MCF 10A (cell line): ENCODE measurements at places on chromosomes 6 and 20. TPM values are rescaled to one million over a fixed set of nuclear protein-coding genes. Genes with fewer than 3 reads are reported as not detected.

GRCh38 chr20:33653218-33653899, 8.8 kb upstream of the C20orf144 start:
- DNase-seq = peak; percentile 57

DNA sequence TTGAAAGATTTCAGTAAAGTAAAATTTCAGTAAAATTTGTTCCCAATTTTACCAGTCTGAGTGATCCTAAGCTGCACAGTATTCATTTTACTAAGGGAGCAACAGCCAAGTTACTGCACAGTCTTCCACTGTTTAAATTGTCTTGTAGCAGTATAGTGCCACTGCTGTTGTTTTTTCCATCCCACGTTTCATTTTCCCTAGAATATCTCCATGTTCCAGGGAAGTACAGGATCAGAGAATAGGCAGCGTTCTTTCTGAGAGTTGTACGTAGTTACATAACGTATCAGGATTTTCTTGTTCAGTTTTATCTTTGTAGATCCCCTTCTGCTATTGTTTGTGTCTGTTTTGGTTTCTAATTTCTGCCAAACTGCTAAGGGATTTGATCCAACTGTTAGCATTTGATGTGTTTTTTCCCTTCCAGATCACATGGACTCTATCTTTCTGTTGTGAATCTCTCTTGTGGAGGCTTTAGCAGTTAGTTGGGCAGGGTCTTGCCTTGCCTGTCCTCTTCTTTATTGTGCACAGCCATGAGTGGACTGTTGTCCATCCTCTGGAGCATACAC, 38.4 kb downstream of the BCKDHB start:
- no peak for DNase-seq

DNA sequence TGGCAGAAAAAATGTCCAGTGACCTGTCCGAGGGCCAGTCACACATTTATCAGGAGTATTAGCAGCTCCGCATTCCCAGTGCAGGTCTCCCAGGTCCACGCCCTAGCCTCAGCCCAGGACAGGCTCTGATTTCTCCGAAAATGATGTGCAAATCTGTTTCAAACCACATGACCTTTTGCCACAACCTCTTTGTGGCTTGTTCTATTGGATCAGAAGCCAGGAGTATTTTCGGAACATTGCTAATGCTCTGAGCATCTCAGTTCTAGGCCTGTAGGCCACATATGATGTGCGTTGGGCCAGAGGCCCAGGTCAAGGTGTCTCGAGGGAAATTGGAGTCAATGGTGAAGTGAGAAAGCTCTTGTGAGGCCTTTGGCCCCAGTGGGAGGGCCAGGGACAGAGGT, 40.4 kb downstream of the SNX5 start:
- no peak for DNase-seq

DNA sequence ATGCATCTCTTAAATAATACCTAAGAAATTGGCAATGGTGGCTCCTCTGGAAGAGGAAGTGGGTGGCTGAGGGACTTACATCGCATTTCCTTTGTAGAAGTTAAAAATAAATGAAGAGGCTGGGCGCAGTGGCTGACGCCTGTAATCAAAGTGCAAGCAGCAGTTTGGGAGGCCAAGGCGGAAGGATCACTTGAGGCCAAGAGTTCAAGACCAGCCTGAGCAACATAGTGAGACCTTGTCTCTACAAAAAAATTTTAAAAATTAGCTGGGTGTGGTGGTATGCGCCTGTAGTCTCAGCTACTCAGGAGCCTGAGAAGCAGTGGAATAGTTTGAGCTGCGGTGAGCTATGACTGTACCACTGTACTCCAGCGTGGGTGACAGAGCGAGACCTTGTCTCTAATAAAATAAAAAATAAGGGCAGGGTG, 12.2 kb upstream of the NCOA3 start:
- no peak for DNase-seq

DNA sequence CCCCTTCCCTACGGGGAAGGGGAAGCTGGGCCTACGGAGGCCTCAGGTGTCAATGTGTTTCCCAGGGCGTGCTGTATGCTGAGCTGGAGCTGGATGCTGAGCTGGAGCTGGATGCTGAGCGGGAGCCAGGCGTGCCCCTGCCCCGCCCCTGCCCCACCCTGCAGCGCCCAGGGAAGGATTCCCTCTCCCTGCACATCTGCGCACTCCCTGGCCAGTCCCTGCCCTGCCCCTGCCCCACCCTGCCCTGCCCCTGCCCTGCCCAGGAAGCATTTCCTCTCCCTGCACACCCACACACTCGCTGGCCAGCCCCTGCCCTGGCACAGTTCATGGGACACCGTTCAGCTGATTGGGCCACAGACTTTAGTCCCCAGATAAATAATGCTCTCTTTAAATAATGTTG, 196.8 kb downstream of the SMOC2 start:
- DNase-seq = peak; percentile 49

DNA sequence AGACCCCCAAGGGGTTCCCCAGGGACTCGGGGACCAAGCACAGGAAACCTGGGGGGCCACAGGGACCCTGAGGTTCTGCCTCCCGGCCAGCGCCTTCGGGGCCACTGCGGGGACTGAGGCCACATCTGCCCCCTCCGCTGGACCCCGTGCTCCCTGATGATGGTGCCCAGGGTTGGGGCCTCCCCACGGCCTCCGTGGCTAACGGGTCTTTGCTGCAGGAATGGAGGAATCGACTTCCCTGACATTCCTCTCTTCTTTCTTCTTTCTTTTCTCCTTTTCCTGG, 330.2 kb downstream of the TAF4 start:
- no peak for DNase-seq

DNA sequence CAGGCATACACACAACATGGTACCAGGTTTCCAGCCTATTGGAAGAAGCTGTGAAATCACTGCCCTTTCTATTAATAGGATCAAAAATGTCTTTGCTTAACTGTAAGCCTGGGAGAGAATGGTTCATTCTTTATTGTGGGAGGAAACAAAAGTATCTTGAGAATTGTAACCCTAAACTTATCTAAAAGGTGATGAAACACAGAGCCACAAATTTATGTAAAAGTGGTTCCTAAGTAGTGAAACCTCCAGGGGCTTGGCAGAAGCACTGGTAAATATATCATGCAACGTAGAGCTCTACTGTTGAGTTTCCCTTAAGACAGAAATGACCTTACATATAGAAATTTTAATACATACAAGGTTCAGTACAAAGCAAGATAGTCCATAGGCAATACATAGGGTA, 17.2 kb upstream of the NOX3 start:
- no peak for DNase-seq

GRCh38 chr20:33883164-33883563, 72.0 kb downstream of the CHMP4B start:
- DNase-seq = no peak

DNA sequence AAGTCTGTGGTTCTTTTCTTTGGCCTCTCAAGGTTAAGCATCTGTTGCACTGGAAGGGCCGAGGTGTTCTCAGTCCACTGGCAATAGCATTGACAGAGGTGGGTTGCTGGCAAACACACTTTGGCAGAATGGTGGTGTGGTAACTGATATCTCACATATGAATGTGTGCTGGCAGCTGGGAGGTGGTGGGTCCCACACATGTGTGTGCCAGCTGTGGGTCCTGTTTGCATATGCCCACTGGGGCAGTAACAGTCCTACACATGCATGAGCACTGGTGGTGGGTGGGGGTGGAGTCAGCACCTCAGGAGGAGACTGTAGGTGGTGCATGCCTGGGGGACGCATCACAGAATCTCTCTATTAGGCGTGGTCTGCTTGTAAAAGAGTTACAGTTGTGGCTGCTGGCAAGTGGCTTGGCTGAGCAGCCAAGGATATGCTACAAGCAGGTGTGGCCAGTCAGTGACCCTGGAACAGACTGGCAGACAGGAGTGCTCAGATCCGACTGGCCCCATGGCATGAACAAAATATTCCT, 934.3 kb downstream of the GRIK2 start:
- no peak for DNase-seq

GRCh38 chr6:169556758-169557548, 144.9 kb downstream of the WDR27 start:
- no peak for DNase-seq

GRCh38 chr20:5606350-5606749, 143.9 kb upstream of the SHLD1 start:
- DNase-seq = no peak

DNA sequence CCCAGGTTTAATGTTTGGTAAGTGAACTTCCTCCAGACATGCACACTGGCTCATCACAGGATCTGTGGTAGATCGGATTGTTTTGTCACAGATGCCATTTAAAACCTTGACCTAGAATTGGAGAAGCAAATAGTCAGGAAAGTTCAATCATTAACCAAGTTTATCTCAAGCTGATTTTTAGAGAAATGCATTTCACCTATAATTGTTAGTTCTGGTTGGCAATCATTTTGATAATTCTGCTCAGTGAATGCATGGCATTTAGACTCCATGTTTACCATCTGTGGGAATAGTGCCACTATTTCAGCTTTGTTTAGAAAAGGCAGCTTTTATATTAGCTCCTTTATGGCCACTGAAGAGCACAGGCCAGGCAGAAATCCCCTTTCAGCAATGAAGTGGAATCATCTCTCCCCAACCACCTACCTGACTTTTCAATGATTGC, 73.9 kb upstream of the IPCEF1 start:
- DNase-seq = no peak

DNA sequence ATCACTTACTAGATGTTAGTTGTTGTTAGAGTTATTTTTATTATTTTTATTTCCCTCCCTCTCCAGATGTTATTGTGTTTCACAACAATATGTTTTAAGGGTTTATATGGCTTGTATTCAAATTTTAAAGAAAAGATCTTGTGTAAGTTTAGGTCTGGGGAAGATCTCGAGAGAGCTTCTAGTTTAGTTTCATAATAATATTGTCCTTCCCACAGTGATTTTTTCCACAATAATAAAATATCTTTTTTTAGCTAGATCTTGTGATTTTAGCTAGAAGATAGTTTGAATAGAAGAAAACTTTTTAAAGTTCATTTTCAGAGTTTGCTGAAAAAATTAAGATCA, 55.0 kb downstream of the ADGRG6 start:
- no peak for DNase-seq

GRCh38 chr20:32132911-32133549, 23.5 kb downstream of the TM9SF4 start:
- no peak for DNase-seq

GRCh38 chr20:63204362-63204761, 11.6 kb downstream of the YTHDF1 start:
- no peak for DNase-seq

DNA sequence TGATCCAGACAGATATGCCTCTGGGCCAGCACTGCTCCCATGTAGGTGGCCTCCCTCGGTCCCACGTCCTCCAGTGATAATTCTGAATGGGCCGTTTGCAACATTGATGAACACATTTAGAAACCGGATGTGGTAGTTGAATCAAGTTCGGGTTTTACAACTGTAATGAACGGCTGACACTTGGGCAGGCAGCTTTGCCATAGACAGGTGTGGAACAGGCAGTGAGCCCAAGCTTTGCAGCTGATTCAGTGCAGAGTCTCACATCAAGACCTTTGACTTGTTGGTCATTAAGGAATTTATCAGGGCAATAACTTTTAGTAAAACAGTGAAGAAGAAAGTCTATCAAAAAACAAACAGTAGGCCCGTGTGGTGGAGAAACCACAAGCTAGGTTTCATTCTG, 466.6 kb upstream of the AGPAT4 start:
- no peak for DNase-seq

GRCh38 chr6:112049026-112049799, 4.7 kb upstream of the CCN6 start:
- DNase-seq = peak; percentile 11

DNA sequence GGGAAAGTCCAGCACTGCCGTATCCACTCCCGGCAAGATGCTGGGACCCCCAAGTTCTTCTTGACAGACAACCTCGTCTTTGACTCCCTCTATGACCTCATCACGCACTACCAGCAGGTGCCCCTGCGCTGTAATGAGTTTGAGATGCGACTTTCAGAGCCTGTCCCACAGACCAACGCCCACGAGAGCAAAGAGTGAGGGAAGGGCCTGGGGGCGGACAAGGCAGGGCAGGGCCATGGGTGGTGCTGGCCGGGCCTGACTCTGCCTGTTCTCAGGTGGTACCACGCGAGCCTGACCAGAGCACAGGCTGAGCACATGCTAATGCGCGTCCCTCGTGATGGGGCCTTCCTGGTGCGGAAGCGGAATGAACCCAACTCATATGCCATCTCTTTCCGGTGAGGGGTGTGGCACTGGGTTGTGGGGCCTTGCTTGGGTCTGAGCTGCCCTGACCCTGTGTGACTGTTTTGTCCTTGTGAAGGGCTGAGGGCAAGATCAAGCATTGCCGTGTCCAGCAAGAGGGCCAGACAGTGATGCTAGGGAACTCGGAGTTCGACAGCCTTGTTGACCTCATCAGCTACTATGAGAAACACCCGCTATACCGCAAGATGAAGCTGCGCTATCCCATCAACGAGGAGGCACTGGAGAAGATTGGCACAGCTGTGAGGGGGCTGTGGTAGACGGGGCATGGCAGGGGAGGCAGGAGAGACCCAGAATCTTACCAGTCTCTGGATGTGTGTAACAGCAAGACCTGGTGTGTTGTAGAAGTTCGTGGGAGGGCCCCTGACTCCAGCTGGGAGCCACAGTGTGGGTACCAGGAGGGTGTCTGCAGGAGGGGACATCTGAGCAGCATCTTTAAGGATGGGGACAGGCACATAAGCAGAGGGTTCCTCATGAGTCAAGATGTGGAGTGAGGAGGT, 29.1 kb downstream of the PLCG1 start:
- no peak for DNase-seq

DNA sequence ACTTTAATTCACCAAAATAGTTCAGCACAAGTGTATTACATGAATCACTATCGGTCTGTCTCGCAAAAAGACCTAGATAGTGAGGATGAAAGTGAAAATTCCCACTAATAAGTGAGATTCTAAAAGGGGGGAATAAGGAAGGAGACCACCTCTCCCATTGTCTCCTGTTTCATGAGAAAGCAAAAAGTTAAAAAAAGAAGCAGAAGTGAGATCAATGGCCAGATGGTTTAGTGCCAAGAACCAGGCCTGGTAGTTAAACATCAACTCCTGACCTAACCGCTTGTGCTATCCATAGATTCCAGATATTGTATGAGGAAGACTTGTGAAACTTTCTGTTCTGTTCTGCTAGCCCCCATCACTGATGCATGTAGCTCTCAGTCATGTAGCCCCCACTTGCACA, 293.0 kb downstream of the RNGTT start:
- no peak for DNase-seq

DNA sequence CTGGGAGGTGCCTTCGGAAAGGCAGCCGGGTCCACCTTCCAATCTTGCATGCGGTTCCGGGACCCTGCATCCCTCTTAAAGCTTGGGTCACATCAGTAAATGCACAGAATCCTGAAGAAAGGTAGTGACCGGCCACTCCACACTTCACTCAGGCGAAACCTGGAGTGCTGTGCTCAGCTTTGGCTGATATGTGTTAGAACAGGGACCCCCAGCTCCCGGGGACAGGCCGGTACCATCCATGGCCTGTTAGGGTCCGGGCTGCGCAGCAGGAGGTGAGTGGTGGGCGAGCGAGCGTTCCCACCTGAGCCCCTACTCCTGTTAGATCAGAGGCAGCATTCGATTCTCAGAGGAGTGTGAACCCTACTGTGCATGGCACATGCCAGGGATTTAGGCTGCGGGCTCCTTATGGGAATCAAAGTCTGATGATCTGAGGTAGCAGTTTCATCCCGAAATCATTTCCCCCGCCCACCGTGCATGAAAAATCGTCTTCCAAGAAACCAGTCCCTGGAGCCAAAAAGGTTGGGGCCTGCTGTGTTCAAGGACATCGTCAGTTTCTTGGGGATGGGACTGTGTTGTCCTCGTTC, 143.0 kb downstream of the ERMARD start:
- DNase-seq = no peak

GRCh38 chr6:7920425-7920824, 9.8 kb upstream of the TXNDC5 start:
- peak; percentile 35 for DNase-seq

Gene GABRR1
- not detected in 2 replicates for total RNA-seq

Gene PHACTR3
- total RNA-seq = 4.5 and 22.8 TPM in 2 replicates

Gene DPPA5
- not detected in 2 replicates for total RNA-seq

Gene HCRTR2
- total RNA-seq = not detected in 2 replicates

Gene PLA2G7
- total RNA-seq = not detected in 2 replicates

Gene TFAP2B
- not detected in 2 replicates for total RNA-seq

Gene LHFPL5
- not detected in 2 replicates for total RNA-seq
